ENCODE measurements at places on chromosomes 6 and 20.

GRCh38 chr6:85856235-85856634 is 213.5 kb upstream of the SYNCRIP start:
- no peak for DNase-seq

GRCh38 chr6:169342710-169343109 is 89.1 kb upstream of the THBS2 start:
- DNase-seq = no peak

DNA sequence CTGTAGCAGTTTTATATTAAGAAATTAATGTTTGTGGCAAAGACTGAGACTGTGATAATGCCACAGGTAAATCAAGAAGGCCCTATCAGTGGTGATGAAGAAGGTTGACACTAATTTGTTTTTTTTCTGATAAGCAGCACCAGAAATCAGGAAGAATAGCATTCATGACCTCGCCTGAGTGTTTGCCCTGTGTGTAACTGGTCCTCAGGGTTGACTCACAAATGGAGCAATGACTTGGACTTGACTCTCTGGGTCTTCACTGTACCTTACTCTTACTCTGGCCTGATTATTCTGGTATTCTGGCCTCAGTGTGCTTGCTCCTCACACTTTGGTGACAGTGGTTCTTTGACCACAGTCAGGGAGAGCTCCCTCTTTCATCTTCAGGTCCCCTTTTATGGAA is 243.9 kb downstream of the HAO1 start:
- DNase-seq = no peak

DNA sequence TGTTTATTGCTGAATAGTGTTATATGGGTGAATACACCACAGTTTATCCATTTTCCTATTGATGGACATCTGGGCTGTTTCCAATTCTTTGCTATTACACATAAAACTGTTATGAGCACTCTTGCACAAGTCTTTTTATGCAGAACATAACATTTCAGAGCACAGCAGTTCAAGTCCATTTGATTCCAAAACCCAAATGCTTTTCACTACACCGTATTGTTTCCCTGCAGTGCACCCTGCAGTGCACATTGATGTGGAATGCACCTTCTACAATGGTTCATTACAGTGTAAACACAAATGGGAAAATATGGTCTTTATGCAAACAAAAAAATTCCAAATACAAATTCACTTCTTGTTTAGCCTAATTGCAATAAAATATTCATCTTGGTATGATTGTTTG is 3.6 kb upstream of the SLC2A12 start:
- DNase-seq = no peak
